Natural killer cell (primary cell): ENCODE measurements at places on chromosomes 5 and 9. TPM values are rescaled to one million over a fixed set of nuclear protein-coding genes. Genes with fewer than 3 reads are reported as not detected.

Gene GRIN3A
- total RNA-seq = not detected

Gene TAF11L10
- total RNA-seq = not detected

Gene ADAMTS13
- total RNA-seq = 3.0 TPM

- no peak for DNase-seq
- H3K4me3 ChIP-seq = no peak overlapping the region
- H3K27ac ChIP-seq = no peak overlapping the region
- no peaks in the 10 kb centered on the region for H3K27me3 ChIP-seq
Observed at GRCh38 chr9:12425878-12426864, 267.0 kb upstream of the TYRP1 start.

- no peaks in the 10 kb centered on the region for H3K36me3 ChIP-seq
- H3K4me1 ChIP-seq = no peaks in the 10 kb centered on the region
- no peaks in the 10 kb centered on the region for H3K27me3 ChIP-seq
- no peak for DNase-seq
- H3K4me3 ChIP-seq = no peak overlapping the region
- no peak overlapping the region for H3K27ac ChIP-seq
Observed at GRCh38 chr5:92641031-92641962, 939.7 kb downstream of the NR2F1-AS1 start.

GRCh38 chr5:129747572-129748407 is at the start of gene MINAR2:
TSS of gene MINAR2 (plus strand) at chr5:129748094. CDS start at chr5:129748191, 97 bp downstream.
- H3K27ac ChIP-seq = no peak within 1 kb of the TSS
- no peak within 1 kb of the TSS for H3K4me3 ChIP-seq
- H3K27me3 ChIP-seq = no peaks in the 10 kb centered on the region
- no peaks in the 10 kb centered on the region for H3K36me3 ChIP-seq
- DNase-seq = no peak
- H3K4me1 ChIP-seq = no peaks in the 10 kb centered on the region

DNA sequence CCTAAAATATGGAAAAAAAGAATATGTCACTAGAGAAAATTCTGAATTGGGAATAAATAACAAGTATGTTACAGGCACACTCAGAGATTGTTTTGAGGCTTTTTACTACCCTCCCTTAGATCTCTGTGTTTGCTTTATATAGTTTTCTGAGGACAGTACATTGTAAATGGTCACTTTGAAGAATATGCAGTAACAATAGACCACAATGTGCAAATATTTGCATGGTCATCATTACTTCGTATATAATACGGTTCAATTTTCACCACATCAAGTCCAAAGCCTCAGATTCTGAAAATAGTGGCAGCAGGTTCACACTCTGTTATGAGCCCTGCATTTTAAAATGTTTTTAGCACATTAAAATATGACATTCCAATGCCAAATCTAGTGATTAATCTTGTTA is 238.6 kb downstream of the ADAMTS6 start:
- DNase-seq = no peak
- H3K4me3 ChIP-seq = no peak overlapping the region
- H3K36me3 ChIP-seq = no peaks in the 10 kb centered on the region
- H3K4me1 ChIP-seq = no peaks in the 10 kb centered on the region
- H3K27ac ChIP-seq = no peak overlapping the region
